ENCODE measurements at places on chromosomes 1 and 21.

DNA sequence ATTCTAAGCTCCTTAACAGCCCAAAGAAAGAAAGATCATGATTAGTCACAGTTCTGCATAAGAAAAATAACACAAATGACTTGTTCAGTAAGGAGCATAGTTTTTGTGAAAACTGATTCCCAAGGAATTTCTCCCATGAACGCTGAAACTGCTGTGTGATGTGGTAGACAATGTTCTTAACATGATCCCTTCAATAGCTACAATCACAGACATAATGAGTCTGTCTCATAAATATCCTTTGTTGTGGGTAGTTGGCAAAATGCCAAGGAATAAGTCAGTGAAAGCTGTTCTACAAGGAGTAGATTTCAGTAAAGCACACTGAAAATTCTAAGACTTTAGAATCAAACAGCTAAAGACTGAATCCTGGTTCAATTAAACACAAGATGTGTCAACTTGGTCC is 404.8 kb downstream of the HLX start:
- DNase-seq: no peak

- DNase-seq: no peak
These were observed 521.6 kb downstream of the PLPP3 start for GRCh38 chr1:56057466-56058405.

DNA sequence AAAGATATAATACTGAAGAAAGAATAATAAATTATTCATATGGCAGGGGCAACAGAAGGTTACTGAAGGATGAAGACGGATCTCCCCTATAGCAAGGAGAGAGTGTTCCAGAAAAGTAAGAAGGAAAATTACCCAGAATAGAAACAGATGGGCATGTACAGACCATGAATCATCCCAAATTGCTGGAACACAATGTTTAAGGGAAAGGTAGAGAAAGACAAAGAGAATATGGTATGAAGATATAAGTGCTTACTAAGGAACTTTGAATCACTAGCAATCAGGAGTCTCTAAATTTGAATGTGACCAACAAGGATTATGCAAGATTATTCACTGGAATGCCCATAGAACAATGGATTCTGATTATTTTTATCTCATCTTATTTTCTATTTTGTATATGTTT is 375.4 kb downstream of the COL11A1 start:
- no peak for DNase-seq

DNA sequence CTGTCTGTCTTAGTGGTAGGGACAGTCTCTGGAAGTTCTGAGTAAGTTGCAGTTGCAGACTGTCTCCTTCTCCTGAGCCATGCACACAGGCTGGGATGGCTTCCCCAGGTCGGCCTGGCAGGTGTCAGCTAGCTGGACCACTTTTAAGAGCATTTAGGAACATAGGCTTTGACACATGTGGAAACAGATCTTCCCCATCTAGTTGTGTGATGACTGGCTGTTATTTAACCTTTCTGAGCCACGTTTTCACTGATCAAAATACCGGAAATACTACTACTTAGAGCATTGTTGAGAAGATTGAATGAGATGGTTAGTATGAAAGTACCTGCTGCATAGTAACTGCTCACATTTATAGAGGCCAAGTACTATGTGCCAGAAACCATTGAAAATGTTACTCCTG is 6.2 kb upstream of the MAPKAPK2 start:
- DNase-seq: no peak

GRCh38 chr1:239913141-239913585 is 178.5 kb upstream of the FMN2 start:
- DNase-seq: no peak

DNA sequence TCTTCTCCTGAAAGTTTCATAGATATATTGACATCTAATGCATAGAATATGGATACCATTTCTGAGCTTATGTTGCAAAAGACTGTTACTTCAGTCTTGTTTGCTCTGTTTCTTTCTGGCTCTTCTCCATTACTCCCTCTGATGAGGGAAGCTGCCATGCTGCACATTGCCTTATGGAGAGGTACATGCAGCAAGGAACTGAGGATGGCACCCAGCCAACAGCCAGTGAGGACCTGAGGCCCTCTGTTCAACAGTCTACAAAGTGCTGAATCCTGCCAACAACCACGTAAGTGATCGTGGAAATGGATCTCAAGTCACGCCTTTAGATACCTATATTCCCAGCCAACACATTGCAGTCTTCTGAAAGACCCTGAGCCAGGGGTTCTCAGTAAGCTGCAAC is 66.6 kb upstream of the ADAMTS5 start:
- DNase-seq: no peak

GRCh38 chr1:152880316-152880715 is 2.2 kb downstream of the SMCP start:
- DNase-seq: no peak

DNA sequence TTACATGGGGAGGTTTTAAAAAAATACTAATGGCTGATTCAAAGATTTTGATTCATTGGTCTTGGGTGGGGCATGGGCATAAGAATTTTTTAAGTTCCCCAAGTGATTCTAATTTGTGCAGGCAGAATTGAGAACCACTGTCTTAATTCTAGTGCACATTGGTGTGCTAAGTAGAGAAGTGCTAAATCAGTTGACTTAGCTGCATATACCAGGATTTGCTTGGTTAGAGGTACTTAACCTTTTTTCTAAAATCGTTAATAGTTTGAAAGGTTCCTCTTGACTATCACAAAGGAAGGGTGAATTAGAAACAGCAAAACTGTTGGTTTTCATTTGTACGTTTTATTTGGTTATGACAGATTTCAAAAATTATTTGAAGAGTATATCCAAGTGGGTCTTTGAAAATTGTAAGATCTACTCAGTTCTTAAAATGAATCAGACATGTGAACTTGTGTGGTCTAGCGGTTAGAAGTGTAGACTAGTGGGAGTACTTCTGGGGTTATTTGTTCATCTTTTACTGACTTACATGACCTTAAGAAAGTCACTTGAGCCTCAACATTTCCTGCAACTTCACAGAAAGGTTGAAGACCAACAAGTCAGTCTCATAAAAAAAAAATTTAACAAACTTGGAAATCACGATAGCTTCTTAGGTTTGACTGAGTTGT is 66.7 kb downstream of the RPAP2 start:
- DNase-seq: no peak

DNA sequence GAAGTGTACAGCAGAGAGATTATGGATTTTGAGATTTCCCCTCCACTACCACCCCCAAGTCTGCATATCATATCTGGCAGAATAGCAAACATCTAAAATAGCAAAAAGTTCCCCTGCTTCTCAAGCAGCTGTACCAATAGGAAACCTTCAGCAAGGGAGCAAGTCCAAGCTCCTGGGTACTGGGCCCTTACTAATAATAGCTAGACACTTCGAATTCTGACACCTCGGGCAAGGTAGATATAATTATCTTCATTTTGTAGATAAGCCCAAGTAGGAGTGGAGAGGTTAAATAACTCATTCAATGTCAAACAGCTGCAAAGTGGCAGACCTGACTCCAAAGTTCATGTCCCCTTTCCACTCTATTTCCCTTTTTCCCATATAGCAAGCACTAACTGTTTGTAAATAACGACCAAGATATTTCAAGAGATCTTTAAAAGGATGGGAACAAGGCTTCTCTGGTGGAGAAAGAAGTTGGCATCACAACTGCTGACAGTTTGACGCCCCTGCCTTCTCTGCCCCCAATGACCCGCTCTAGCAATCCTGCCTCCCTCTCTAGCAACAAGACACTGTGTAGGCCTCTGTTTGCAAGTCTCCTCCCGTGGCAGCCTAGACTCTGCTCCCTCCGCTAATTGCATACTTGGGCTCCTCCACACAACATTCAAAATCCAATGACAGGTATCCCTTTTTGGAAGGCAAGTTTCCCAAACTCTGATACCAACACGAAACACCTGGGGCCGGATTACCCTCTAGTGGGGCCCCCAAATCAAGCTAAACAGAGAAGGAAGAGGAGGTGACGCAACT is 18.7 kb upstream of the ADAR start:
- DNase-seq: no peak

DNA sequence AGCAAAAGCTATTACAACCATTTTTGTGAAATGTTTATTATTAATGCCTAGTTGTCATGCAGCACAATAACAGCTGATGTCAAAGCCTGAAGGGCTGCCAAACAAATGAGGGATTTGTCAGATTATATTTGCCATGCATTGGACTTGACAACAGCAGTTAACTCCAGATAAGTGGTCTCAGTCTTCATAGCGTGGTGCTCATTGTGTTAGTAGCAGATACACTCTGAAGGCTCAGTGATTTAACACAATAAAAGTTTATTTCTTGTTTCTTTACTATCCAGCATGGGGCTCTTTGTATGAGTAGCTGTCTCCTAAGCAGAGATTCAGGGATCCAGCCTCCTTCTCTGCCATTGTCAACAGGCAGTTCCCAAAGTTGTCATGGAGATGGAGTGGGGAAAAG is 76.0 kb upstream of the PTGFRN start:
- DNase-seq: no peak

DNA sequence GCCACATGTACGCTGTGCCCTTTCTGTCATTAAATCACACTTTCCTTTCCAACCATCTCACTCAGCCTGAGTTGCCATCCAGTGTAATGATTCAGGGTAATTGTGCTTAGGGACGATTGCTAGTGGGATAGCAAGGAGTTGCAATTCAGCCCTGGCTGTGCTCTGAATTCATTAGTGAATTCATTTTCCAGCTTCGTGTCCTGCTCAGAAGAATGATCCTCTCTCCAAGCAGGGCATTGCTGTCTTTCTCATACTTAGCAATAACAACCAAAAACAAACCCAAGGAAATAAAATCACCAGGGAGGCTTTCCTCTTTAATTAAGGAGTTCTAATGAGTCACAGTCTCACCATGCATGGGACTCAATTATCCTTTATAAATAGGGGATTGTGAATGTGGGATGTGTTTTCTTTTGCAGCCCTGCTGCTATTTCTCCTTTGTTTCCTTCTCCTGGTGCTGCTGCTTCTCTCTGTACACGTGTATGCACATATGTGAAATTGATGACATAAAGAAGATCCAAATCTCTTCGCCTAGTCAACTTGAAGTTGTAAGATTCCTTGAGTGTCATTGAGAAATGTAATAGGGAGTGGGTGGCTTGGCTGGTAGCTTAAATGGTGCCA is 167.0 kb downstream of the TSEN15 start:
- no peak for DNase-seq

DNA sequence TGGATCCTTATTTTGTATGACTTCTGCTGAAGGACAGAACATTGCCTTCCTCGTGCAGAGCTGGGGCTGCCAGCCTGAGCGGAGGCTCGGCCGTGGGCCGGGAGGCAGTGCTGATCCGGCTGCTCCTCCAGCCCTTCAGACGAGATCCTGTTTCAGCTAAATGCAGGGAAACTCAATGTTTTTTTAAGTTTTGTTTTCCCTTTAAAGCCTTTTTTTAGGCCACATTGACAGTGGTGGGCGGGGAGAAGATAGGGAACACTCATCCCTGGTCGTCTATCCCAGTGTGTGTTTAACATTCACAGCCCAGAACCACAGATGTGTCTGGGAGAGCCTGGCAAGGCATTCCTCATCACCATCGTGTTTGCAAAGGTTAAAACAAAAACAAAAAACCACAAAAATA is 27.5 kb upstream of the KDM4A start:
- no peak for DNase-seq

GRCh38 chr1:10710489-10710888 is 86.0 kb downstream of the CASZ1 start:
- DNase-seq: no peak

- no peak for DNase-seq
These were observed 98.5 kb upstream of the POGK start for GRCh38 chr1:166740668-166741276.

GRCh38 chr1:81547912-81548303 is 252.8 kb upstream of the ADGRL2 start:
- no peak for DNase-seq

GRCh38 chr1:241235256-241235897 is 121.6 kb downstream of the RGS7 start:
- DNase-seq: no peak

- no peak for DNase-seq
These were observed 65.8 kb downstream of the FHAD1 start for GRCh38 chr1:15312626-15313411.

GRCh38 chr21:45454060-45454925 is 49.3 kb downstream of the COL18A1 start:
- DNase-seq: no peak

DNA sequence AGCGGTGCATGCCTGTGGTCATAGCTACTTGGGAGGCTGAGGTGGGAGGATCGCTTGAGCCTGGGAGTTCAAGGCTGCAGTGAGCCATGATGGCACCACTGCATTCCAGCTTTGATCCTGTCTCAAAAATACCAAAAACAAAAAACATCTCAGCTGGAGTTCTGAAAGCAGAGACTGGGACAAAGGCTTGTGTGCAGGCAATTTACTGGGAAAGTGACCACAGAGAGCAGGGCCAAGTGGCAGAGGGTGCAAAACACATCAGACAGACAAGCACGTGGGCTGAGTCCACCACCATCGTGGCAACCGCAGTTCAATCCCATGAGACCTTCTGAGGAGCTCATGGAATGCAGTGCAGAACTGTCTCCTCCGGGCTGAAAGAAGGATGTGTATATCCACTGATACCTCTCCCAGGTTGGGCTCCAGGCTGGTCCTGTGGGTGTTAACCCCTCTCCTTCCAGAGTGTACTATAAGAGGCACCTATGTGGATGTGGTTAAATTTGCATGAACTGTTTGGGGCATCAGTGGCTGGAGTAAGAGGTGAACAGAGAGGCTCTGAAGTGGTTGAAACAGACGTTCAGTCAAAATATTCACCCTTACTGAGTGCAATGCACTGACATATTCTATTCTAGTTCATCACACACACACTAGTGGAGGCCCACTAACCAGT is 10.8 kb downstream of the PIGP start:
- no peak for DNase-seq

DNA sequence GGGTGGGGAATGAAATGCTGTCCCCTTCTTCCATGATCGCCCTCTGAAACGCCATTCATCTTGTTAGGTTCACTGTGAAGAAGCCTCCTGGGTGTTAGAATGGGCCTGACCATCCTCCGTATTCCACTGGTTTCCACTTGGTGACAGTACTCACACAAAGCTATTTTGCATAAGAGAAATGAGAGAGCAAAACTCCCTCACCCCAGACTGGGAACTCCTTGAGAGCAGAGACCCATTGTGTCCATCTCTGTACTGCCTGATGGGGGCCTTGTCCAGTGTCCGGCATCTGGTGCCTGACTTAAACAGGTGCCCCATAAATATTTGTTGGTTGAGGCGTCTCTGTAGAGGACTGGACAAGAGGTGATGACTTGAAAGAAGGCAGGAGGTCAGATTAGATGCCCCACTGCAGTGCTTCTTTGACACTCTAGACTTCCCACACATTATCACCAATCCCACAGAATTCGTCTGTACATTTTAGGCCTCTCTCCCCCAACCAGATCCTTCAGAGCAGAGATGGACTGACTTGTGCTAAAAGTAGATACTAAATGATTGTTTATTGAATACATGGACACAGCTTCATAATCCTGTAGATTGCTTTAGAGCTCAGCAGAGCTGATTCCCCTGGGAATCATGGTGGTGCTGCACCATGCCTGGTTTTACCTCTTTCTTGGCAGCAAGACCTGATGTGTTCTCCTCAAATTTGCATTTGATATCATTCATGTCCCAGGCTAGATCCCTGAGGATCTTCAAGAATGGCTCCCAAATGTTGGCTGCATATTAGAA is 22.4 kb upstream of the KCNA2 start:
- DNase-seq: no peak
